ENCODE measurements at places on chromosomes 3 and 15.

GRCh38 chr3:167146911-167147310 is 233.2 kb downstream of the ZBBX start:
- no peak for DNase-seq

GRCh38 chr3:26078539-26078938 is 288.6 kb downstream of the OXSM start:
- DNase-seq, result no peak

DNA sequence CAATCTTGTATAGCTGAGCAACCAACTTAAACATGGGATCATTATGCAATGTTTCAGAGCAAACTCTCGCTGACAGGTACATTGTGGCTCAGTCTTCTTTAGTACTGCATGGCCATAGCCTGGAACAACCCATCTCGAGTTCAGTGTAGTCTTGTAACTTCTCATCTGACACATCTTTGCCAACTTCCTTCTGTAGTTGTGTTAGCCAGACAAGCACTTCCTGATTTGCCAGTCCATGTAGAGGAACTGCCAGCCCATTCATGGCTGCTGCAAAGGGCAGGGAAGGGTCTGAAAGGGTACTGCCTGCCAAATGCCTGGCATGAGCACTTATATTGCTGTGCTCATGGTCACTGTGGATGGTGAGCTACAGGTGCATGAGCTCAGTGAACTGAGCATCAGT is 49.2 kb upstream of the CCDC54 start:
- no peak for DNase-seq

DNA sequence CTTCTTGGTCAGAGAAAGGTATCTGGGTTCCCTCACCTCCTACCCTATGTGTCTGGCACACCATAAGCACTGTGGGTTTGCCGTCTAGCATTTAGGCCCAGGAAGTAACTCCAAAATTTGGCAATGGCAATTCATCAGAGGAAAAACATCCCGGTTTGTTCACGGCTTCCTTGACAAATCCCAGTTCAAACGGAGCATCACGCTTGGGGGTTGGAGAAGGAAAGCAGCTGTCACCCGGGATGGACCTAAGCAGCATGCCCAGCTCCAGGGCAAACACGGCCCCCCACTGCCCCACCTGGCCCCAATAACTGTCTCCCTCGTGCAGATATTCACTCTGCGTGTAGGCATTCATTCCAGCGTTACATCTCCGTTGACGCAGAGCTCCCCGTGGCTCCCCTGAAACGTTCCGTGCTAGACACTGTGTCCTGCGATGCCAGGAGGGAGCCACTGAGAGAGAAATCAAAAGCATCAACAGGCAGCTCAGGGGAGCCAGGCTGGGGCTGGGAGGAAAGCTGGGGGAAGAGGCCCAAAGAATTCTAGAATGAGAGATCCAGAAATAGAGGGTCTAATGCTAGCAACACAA is 41.4 kb downstream of the NTRK3 start:
- no peak for DNase-seq

DNA sequence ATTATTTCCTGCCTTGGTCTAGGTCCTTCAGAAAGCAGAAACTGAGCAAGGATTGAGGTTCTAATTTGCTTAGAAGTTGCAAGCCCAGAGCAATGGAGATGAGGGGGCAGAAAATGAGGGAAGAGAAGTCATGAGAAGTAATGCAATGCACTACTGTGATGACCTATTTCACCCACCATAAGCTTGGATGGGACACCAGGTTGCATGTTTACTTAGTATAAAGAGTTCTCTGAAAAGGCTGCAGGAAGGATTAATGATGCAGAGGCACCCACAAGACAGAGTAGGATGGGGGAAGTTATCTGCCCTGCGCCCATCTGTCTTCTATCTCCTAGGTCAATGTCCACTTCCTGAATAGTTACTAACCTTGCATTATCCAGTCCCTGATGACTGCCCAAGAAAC is 84.8 kb upstream of the SNRK start:
- no peak for DNase-seq
